ENCODE measurements at places on chromosomes 1 and 21.

DNA sequence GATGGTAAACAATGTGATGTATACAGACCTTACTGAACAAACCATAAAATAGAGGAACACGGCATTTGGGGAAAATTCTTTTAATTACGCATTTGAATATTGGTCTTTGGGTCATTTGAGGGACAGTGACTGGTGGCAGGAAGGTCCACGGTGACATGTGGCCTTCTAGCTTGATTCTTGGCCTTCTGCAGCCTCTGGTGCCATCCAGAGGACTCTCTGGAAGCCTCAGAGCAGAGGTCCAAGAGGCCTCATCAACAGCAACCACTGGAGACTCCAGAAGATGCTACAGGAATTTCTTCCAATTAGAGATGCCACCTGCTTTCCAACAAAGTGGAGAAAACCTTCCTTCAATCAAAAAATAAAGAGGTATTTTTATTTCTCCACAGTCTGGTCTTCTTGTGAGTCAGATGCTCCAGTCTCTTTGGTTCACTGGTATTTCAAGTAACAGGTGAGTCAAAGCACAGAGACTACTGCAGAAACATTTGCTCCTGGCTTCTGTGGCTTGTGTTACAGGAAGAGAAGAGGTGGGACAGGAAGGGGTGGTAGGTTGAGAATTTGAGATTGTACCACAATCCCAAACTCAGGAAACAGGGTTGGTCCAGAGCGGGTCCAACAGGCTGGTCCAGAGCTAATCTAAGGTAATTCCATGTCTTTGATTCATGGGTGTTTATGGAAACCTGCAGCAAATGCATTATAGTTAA is 2.7 kb upstream of the F5 start:
- DNase-seq = no peak

DNA sequence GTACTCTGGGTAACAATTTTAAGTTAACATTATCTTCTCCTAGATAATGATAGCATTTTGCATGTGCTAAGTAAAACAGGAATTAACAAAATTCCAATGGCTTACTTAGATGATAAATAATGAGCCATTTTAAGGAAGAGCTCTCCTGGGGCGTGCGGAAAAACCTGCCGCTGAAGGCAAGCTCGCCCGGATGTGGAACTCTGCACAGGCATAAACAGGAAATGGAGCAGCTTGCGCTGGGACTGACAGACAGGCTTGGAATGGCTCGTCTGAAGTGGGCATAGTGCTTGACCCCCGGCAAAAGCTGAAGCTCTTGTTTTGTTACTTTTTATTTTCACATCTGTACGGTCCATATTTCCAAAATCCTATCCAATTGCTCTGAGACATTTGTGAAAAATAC is 169.2 kb downstream of the ZNF281 start:
- no peak for DNase-seq

- no peak for DNase-seq
These were observed 21.7 kb upstream of the TRIM63 start for GRCh38 chr1:26089125-26089524.

GRCh38 chr1:176499671-176500070 is 36.7 kb downstream of the PAPPA2 start:
- DNase-seq = no peak

GRCh38 chr1:20322825-20323612 is 32.3 kb downstream of the VWA5B1 start:
- no peak for DNase-seq

DNA sequence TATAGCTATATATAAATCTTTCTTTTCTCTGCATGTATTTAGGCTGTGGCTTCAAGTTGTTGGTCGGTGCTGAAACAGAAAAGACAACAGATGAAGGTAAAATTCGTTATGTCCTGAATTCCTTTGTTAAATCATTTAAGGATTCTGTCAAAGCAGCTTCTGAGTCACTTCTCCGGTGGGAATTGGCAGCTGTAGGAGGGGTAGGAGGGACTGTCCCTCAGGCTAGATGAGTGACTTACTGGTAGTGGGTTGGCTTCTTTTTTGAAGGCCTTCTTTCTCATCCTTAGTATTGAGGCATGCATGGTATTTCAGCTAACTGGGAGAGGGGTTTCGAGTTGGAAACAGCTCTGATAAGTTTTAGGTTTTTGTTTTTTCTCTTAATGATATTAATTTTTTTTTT is 22.1 kb upstream of the NEXN start:
- no peak for DNase-seq

GRCh38 chr1:6424000-6424565 is 493 bp upstream of the ESPN start:
- DNase-seq = no peak

GRCh38 chr1:59596432-59596831 is 218.3 kb upstream of the HOOK1 start:
- DNase-seq = no peak
